Hindlimb muscle (tissue), 1 donor: ENCODE measurements at places on chromosomes 13 and 19. TPM values are rescaled to one million over a fixed set of nuclear protein-coding genes. Genes with fewer than 3 reads are reported as not detected.
A peak's percentile ranks its signal among the peaks of the same experiment; 100 is the strongest.

GRCh38 chr19:4687396-4687795, 17.3 kb upstream of the MYDGF start:
- DNase-seq: no peak

ERFL gene
- 0.22 TPM for polyA plus RNA-seq

NTF4 gene
- 5.8 TPM for polyA plus RNA-seq

SNRNP70 gene
- 259 TPM for polyA plus RNA-seq

GRCh38 chr13:98537740-98538139, 39.2 kb downstream of the STK24 start:
- DNase-seq: no peak

B3GNT8 gene
- polyA plus RNA-seq: 3.1 TPM

DNA sequence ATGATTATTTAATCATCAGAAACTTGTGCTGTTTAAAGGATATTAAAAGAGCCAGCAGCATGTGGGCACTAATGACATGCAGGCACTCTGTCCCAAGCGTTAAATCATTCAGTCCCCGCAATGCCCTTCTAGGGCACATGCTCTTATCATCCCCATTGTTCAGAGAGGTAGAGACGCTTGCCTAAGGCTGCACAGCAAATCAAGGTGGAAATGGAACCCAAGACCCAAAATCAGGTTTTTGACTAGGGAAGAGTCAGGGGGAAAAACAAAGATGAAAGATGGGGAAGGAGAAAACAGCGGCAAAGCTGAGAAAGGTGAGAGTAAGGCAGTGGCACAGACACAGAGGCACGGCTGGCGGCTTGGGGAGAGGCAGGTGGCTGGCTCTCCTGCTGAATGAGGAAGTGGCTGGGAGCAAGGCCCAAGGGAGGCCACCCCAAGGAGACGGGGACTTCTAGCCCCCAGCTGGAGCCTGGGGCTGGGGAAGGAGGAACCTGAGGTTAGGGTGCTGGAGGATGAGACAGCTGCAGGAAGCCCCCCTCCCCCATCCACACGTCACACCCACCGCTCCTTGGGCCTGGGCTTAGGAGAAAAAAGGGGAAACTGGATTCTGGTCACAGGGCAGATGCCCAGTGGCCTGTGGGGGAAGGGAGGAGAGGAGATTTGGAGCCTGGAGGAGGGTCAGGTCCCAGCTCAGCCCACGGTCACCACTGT, 1.0 kb upstream of the TYROBP start:
- DNase-seq: peak; percentile 57

DNA sequence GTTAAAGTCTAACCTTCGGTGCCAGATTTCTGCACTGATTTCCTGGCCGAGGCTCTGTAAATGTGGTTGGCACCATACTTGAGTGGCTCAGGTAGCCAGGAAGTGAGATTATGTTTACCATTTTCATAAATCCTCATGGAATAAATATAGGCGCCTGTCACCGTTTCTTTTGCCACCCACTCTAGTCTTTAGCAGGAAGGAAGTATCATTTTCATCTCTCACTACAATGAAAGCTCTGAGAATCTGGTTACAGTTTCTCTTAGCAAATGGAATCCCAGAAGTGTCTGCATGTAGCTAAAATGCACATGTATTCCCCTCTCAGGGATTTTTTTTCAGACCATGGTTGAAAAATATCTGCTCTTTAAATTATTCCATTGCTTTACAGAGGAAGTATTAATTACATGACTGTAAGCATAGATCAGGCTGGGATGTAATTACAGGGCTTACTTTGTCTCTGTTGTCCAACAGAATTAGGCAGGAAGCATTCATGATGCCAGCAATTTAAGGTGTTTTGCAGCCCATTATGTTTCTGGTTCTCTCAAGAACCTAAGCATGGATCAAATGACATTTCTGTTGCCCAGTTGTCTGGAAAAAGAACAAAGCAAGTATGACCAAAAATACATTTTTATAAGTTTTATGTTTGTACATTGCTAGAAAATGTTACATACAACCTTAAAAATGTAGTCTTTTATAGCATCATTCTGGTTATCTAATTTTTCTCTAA, 221.7 kb upstream of the SPRY2 start:
- DNase-seq: no peak

NLRP4 gene
- not detected for polyA plus RNA-seq

SLC25A41 gene
- 0.41 TPM for polyA plus RNA-seq

ADGRE3 gene
- not detected for polyA plus RNA-seq

ZNF491 gene
- polyA plus RNA-seq: 4.5 TPM

GRCh38 chr13:99974939-99975561, 3.5 kb upstream of the ZIC5 start:
- DNase-seq: no peak

VAV1 gene
- polyA plus RNA-seq: 3.1 TPM

DNA sequence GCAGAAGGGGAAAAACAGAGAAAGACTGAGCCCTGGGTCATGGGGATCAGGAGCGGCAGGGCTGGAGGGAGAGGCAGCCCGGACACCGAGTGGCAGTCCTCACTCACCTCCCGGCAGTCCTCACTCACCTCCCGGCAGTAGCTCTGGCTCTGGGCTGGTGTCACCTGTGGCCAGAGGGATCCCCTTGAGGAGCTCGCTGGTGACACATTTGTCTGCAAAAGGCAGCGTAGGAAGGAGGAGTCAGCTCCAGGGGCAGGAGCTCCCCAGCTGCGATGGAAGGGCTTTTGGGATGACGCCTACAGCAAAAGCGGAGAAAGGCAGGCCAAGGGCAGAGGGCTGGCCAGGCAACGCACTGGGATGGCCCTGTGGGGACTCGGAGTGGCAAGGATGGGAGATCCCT, 739 bp downstream of the EIF3G start:
- DNase-seq: no peak

LYPD3 gene
- polyA plus RNA-seq: 2.4 TPM

GRCh38 chr19:39154100-39154628, 28.6 kb downstream of the PAK4 start:
- DNase-seq: no peak

NCAN gene
- 0.06 TPM for polyA plus RNA-seq

DNA sequence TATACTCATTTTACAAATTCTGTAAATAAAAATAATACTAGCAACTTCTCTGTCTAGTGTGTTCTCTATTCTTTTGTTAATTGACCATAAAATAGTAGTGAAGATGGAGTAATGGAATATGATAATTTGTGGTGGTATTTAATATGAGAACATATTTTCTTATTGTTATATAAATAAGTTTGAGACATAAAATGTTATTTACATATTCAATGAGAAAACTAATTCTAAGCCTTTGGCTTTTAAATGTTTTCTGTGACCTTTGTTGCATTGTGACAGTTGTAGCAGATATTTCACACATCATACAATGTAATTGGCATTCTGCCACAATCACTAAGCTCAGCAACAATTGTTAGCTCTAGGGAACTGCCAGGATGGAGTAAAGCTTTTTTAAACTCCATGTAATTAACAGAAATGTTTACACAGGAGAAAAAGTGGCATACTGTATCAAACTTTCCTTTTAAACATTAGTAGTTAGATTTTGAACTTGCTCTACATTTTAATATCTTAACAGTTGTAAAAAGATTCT, 562.1 kb upstream of the PCDH9 start:
- DNase-seq: no peak

- DNase-seq: no peak
Observed at GRCh38 chr13:23617551-23618024, 47.4 kb downstream of the TNFRSF19 start.

- no peak for DNase-seq
Observed at GRCh38 chr19:8371011-8371804, 7.3 kb downstream of the ANGPTL4 start.

KIR2DL1 gene
- not detected for polyA plus RNA-seq

NUP58 gene
- polyA plus RNA-seq: 38.6 TPM

CYP2A13 gene
- not detected for polyA plus RNA-seq

ZNF544 gene
- 17.6 TPM for polyA plus RNA-seq

GRCh38 chr13:94917824-94918223, 205.5 kb upstream of the SOX21 start:
- DNase-seq: no peak

DNA sequence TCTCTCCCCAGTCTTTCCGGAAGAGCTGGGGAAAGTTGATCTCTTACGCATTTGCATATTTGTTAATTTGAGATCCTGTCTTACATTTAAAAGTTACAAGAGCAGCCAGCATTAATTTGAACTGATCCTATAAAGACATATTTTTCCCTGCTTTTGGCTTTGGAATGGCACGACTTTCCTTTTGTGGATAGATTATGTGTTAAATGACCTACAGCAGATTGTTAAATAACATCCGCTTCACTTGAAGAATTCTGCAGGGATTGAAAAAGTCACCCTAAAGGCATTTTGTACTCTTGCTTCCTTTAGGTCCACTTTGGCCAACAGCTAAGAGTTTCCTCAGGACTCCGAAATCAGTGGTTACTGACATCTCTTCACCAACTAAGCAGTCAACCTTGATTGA, 334.0 kb downstream of the TBC1D4 start:
- DNase-seq: no peak

SIGLEC8 gene
- polyA plus RNA-seq: 0.10 TPM

GRCh38 chr13:19713186-19713965, 69.4 kb downstream of the PSPC1 start:
- DNase-seq: no peak

DNA sequence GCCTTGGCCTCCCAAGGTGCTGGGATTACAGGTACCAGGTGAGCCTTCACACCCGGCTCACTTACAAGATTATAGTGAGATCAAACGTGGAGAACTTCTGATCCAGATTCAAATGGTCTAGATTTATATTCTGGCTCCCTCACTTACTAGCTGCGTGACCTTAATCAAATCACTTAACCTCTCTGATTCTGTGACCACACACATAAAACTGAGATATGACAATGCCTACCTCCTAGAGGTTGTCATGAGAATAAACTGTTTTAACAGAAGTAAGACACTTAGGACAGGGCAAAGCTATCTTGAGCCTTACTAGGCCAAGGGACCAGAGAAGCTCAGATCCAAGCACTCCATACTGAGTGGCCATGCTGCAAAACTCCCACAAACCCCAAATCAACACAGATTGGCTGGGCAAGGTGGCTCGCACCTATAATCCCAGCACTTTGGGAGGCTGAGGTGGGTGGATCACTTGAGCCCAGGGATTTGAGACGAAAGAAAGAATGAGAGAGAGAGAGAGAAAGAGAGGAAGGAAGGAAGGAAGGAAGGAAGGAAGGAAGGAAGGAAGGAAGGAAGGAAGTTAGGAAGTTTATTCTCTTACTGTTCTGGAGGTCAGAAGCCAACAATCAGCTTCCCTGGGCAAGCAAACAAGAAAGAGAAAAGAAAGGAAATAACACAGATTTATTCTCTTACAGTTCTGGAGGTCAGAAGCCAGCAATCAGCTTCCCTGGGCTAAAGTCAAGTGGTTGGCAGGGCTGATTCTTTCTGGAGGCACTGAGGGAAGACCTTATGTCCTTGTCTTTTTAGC, 46.1 kb upstream of the MAP3K10 start:
- no peak for DNase-seq

- no peak for DNase-seq
Observed at GRCh38 chr13:19663416-19663979, 30.0 kb downstream of the MPHOSPH8 start.

DNA sequence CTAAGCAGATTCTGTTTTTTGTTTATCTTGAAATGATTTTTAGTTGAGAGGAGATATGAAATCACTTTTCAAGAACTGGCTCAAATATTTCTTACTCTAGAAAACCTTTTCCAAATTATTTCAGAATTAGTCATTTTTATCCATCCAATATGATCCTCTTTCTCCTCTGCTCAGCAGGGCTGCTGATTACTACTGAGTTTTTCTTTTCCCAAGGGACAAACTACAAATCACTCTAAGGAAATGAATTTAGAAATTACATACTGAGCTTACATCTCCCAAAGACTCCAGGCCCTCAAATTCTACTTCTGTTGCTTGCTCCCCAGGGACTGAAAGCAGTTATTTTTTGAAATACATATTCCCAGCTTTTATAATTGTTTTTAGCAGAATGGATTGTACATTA, 87.4 kb upstream of the UFM1 start:
- no peak for DNase-seq

- DNase-seq: no peak
Observed at GRCh38 chr19:12485571-12485970, 955 bp upstream of the ZNF709 start.

SLC25A30 gene
- 14.7 TPM for polyA plus RNA-seq

GRCh38 chr13:43876366-43876765, 3.2 kb downstream of the CCDC122 start:
- no peak for DNase-seq

GRCh38 chr19:9862938-9863337, 27.8 kb downstream of the PIN1 start:
- no peak for DNase-seq

DIRAS1 gene
- polyA plus RNA-seq: 1.3 TPM

GRCh38 chr13:113091211-113091771, 14.3 kb upstream of the F7 start:
- DNase-seq: no peak

DNA sequence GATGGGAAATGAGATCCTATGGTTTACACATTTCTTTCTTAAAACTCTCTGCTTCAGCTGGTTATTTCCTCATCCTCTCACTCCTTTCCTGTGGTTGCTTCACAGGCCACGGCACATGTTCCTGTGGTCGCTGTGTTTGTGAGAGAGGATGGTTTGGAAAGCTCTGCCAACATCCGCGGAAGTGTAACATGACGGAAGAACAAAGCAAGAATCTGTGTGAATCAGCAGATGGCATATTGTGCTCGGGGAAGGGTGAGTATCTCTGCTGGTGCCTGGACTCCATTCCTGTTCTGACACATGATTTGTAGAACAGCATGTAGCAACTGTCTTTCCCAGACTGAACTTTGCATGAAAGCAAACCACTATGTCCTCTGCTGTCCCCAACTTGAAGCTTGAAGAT, 254.2 kb downstream of the ITGBL1 start:
- DNase-seq: no peak

PRSS57 gene
- polyA plus RNA-seq: 0.32 TPM

DNA sequence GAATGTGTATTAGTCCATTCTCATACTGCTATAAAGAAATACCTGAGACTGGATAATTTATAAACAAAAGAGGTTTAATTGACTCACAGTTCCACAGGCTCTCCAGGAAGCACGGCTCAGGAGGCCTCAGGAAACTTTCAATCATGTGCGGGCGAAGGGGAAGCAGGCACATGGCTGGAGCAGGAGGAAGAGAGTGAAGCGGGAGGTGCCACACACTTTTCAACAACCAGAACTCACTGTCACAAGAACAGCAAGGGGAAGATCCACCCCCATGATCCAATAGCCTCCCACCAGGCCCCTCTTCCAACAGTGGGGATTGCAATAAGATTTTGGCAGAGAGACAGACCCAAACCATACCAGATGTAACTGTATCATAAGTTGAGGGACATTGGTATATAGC, 72.7 kb downstream of the IRS2 start:
- DNase-seq: no peak

TMEM150B gene
- 1.3 TPM for polyA plus RNA-seq

MISP gene
- polyA plus RNA-seq: 0.21 TPM

DNA sequence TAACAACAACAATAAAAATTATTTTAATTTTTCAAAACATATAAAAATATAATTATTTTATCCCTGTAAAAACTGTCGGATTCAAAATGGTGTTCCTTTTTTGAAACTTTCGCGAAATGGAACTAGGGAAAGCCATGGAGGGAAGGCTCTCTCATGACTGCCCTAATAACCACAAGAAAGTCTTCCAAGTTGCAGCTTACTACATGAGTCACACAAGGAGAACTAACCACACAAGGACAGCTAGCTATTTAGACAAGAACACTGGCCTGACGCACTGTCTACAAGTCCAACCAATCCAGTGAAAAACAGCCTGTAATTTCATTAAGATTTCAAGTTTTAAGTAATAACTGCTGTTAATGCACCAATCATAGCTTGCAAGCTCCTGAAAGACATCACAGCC, 319.2 kb upstream of the PCDH9 start:
- DNase-seq: no peak

PGLYRP2 gene
- polyA plus RNA-seq: not detected
